ENCODE measurements at places on chromosomes 5 and 9. TPM values are rescaled to one million over a fixed set of nuclear protein-coding genes. Genes with fewer than 3 reads are reported as not detected.

Gene PHPT1
- total RNA-seq = 81.2 TPM

Gene ORM2
- not detected for total RNA-seq

Gene PCDHA3
- total RNA-seq = not detected

Gene ELOVL7
- 8.0 TPM for total RNA-seq

Gene C5orf58
- not detected for total RNA-seq

Gene PPP3R2
- not detected for total RNA-seq

Gene KCNN2
- total RNA-seq = 0.15 TPM

Gene HSD17B3
- total RNA-seq = 1.9 TPM

Gene PAEP
- total RNA-seq = not detected

Gene SEMA4D
- total RNA-seq = 14.2 TPM

Gene SV2C
- not detected for total RNA-seq

All from M059J (cell line).